ENCODE measurements at places on chromosomes 4 and X. TPM values are rescaled to one million over a fixed set of nuclear protein-coding genes. Genes with fewer than 3 reads are reported as not detected.

FGF2 gene
- total RNA-seq = 1.2 TPM

USP17L21 gene
- total RNA-seq = not detected

ASB12 gene
- total RNA-seq = 0.17 TPM

DNA sequence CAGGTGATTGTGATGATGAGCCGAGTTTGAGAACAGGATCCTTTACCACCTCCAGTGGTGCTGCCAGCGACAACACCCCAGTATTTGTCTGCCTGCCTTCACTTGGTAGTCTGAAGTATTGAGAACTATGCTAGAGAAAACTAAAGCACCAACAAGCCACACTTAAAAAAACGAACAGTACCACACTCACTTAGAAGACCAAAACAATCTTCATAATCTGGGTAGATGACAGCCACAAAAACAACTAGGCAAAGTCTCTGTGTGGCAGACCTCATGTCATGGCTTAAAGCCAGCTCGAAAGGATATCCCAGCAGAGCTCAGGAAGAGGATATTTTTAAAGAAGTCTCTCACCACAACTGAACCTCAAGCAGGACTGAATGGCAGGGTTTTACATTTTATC is 236.0 kb downstream of the GPC3 start:
- peak; percentile 10 for DNase-seq

GRCh38 chr4:78799551-78800495 is 23.7 kb downstream of the BMP2K start:
- DNase-seq = no peak

DNA sequence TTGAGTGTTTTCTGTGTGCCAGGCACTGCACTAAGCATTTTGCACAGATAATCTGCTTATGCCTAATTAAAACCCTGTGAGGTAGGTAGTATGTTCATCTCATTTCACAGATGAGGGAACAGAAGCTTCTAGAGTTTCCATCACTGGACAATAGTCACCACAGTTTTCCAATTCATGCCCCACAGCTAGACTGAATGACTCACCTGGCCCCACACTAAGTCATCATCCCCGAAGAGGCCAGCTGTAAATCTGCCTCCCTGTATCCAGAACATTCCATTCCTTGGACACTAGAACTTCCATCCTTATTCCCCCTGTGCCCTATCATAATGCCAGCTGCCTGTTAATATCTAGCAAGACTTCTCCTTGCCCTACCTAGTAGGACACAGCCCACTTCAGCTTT is 40.9 kb upstream of the NYX start:
- no peak for DNase-seq

- DNase-seq = no peak
Observed at GRCh38 chr4:71564775-71565174, 219.1 kb downstream of the GC start.

DNA sequence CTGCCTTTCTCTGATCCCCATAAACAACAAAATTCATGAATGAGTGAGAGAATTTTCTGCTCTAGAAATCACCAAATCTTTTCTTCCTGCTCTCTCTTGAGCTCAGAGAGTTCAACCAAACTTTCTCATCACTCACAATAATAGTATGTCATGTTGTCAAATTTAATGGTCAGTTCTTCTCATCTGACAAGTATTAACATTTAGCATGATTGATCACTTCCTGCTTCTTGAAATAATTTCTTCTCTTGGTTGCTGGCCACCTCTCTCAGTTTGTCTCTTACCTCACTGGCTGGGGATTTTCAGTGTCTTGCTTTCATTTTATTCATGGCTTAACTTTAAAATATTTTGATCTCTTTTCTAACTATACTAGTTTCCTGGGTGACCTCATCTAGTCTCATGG is 25.5 kb upstream of the FGF5 start:
- DNase-seq = no peak

DNA sequence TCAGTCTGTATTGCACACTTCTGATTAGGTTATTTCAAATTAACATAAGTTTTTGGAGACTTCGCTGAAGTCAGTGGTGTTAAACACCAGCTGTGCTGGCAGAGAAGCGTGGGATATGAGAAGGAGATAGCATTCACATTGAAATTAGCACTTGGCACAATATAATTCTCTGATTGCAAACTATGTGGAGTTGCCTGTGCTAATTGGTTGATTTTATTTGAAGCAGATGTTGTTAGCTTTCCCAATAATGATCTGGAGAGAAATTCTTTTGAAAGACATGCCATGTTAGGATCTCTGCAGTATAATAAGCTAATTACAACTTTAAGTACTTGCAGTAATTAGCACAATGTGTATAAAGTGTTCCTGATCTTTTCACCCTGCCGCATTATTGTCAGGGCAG is 367.4 kb upstream of the ARX start:
- no peak for DNase-seq

- no peak for DNase-seq
Observed at GRCh38 chr4:7104366-7105031, 36.6 kb upstream of the GRPEL1 start.

GRCh38 chr4:6658597-6659075 is 18.2 kb downstream of the MRFAP1 start:
- DNase-seq = peak; percentile 54

GRCh38 chr4:1126506-1126905 is 13.1 kb upstream of the RNF212 start:
- no peak for DNase-seq

DNA sequence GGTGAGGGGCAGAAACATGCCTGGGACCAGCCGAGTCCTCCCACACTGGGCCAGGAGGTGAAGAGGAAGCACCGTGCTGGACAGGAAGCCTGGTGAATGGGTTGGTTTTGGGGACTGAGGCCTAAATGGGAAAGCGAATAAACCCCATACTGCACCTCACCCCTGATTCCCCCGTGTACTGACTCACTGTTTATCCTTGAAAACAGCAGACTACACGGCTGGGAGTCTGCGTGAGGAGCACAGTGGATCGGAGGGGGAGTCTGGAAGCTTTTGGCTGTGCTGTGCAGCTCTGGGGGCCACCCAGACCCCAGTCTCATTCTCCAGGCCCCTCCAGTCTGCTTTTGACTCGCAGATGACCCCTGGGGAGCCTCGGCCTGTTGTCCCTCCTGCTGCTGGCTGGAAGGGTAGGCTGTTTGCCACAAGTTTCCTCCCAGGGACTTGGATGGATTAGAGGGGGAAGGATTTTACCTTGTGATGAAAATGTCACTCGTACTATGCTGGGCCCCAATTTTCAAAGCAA is 90.0 kb downstream of the PSAPL1 start:
- DNase-seq = no peak
